Neural progenitor cell (in vitro differentiated cells): ENCODE measurements at places on chromosomes 5 and 9. TPM values are rescaled to one million over a fixed set of nuclear protein-coding genes. Genes with fewer than 3 reads are reported as not detected.

DNA sequence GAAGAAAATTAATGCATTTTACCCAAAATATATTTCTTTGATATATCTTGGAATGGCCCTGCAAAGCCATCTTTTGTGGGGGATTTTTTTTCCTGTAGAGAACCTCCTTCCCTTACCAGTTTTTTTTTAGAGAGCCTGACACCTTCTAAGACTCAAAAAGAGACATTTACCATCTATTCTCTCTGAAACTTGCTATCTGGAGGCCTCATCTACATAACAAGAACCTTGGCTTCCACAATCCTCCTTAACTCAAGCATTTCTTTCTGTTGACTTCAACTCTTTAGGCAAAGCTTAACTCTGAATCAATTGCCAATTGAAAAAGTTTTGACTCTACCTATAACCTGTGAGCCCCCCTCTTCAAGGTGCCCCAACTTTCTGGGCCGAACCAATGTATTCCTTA lies 6.2 kb downstream of the SLC45A2 start:
- no peak for DNase-seq

- no peak for DNase-seq
These were observed 5.5 kb downstream of the TTC16 start for GRCh38 chr9:127721391-127721821.

Gene GALNT12
- 28.8 and 46.5 TPM in 2 replicates for total RNA-seq

- no peak for DNase-seq
These were observed 837 bp downstream of the PCDHB2 start for GRCh38 chr5:141095263-141095641.

DNA sequence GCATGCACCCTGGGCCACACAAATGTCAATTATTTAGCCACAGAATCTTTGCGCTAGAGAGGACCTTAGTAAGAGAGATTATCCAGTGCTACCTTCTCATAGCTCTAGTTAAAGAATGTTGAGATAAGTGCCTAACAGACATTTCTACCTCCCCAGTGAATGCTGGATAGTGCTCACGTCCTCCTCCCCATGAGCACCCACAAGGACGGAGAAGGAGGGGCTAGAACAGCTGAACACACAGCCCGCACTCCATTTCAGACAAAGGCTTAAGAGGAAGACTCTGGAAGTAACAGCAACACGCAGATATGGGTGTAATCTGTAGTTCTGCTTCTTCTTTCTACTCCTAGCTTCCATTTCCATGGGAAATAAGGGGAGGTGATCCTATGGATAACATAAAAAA lies 120.5 kb downstream of the FEM1C start:
- no peak for DNase-seq

GRCh38 chr9:13967438-13967837 lies 346.5 kb downstream of the NFIB start:
- DNase-seq, result no peak

Gene PRRX2
- 1.5 and 5.2 TPM in 2 replicates for total RNA-seq

- DNase-seq, result no peak
These were observed 259.4 kb upstream of the TAS2R1 start for GRCh38 chr5:9889511-9889910.
